ENCODE measurements at places on chromosomes 6 and 20.
A peak's percentile ranks its signal among the peaks of the same experiment; 100 is the strongest.

- no peak for DNase-seq
These were observed 736.9 kb upstream of the MARCKS start for GRCh38 chr6:113120224-113120581.

- no peak for DNase-seq
These were observed 31.6 kb downstream of the OPRM1 start for GRCh38 chr6:154070657-154071056.

- no peak for DNase-seq
These were observed 762.4 kb upstream of the SLC35B3 start for GRCh38 chr6:9197726-9198125.

DNA sequence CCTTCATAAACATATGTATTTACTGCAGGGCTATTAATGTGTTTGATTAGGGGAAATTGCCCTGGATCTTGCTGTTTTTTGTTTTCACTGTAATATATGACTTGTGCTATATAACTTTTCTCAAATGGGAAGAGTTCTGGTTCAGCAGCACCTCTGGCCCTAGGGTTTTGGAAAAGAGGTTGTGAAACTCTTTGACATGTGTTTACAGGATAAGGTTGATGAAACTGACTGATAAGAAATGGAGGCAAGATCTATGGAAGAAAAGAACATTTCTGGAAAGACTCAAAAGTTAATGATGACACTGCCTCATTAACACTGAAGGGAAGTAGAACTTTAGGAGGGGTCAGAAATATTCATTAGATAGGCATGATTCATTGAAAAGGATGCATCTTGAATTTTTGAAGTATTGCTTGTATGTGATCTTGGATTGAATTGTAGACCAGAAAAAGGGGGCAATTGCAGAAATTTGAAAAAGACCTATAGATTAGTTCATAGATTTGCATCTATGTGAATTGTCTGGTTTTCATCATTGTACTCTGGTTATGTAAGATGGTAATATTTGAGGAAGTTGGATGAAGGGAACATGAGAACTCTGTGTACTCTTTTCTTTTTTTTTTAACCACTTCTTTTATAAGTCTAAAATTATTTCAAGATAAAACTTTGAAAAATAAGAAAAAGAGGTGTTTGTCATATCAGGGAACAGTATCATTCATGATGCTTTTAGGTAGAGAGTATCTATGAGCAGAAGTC lies 54.0 kb downstream of the UTRN start:
- no peak for DNase-seq

DNA sequence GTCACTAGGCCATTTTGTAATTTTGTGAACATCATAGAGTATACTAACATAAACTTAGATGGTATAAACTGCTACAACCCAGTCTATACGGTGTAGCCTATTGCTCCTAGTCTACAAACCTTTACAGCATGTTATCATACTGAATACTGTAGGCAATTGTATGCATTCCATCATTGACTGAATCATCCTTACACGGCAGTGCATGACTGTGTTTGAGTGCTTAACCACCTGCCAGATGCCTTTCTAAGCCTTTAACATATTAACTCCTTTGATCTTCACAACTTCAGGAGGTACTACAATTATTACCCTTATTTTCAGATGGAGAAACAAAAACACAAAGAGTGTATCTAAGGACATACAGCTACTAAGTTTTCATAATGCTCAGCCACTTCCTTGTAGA lies 14.0 kb downstream of the DPPA5 start:
- DNase-seq, result no peak

GRCh38 chr20:39516964-39517363 lies 554.8 kb downstream of the DHX35 start:
- no peak for DNase-seq

- DNase-seq, result no peak
These were observed 20.7 kb downstream of the TRDN start for GRCh38 chr6:123616016-123616415.

DNA sequence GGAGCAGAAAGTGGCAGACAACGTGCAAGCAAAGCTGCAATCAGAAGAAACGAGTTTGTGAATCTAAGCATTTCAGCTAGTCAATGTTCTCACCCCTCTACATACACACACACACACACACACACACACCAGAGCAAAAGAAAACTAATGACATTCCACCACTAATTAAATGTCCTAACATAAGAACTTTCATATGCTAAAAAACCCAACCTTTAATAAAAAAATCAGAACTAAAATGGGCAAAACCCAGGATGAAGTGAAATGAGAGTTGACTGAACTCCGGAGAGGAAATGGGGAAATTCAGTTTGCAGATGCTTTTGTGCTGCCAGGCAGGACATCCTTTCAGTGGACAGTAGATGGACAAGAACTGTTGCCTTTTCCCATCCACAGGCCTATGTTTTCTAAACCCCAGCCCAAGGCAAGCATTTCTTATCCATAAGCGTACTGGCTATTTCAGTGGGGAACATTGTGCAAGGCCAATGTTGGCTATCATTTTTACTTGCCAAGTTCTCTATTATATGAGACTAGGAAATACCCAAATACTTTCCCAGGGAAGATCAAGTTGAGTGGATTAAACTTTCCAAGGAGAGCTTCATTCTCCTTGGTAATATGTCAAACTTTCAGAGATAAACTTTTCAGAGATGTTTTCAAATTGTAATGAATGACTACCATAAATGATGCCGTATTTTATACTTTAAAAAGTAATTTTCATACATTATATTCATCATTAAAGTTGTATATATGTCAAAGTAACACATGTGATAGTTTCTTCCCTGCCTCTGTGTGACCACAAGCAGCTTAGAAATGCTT lies 27.3 kb downstream of the RIN2 start:
- no peak for DNase-seq

DNA sequence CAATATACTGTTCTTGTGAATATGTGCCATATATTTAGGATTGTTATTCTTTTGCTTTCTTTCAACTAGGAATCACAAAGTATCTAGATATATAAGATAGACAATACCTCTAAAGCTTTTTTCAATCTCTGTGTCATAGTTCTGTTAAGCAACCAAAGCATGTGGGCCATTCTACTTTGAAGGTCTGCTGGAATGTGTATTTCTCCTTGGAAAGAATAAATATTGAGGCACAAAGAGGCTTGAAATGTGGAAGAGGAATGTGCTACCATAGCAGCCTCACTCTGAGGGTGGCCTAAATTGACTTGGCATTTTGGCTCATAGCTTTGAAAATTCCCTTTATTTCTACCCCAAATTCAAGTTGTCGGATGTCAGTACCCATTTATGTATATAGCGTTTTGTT lies 488.5 kb upstream of the MAN1A1 start:
- no peak for DNase-seq

DNA sequence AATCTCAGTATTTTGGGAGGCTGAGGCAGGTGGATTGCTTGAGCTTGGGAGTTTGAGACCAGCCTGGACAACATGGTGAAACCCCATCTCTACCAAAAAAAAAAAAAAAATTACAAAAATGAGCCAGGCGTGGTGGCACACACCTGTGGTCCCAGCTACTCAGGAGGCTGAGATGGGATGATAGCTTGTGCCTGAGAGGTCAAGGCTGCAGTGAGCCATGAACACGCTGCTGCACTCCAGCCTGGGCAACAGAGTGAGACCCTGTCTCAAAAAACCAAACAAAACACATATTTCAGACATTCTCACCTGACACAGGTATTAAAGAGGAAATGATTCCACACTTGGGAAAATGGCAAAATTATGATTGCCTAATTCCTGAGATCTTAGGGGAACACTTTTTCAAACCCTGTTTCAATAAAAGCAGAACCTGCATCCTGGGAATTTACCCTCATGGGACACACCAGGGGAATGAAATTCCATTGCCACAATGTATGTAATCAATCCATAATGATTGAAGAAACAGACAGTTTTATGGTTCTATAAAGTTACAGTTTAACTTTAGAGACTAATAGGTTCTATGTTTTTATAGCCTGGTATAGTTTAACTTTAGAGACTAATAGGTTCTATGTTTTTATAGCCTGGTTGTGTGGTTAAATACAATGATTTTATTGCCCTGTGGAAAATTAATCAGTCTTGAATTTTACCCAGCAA lies 29.6 kb upstream of the DNAAF9 start:
- no peak for DNase-seq

GRCh38 chr6:36597775-36598174 lies 3.6 kb downstream of the SRSF3 start:
- DNase-seq, result no peak

DNA sequence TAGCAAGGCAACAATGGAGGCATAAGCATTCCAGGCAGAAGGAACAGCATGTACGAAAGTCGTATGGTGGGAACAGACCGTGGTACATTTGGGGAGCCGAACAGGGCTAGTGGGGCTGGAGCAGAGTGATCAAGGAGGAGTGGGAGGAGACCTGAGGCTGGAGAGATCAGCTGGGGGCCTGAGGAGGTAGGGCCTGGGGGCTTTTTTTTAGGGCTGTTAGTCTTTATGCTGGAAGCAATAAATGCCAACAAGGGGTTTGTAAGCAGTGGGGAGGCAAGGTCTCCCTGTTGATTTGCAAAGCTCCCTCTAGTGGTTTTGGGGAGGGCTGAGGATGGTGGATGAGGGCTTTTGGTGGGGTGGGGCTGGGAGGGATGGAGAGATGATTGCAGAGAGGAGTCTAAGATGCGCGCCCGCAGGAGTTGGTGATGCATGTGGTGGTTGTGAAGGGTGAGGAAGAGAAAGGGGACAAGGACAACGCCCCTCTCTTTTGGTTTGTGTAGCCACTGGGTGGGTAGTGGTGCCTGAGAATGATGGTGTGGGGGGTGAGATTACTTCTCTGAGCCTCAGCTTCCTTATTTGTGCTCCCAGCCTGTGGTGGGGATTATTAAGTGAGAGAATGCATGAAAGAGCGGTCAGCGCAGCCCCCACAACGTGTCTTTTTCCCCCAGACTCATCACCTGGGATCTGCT lies 74.1 kb upstream of the TOX2 start:
- DNase-seq, result peak; percentile 18

DNA sequence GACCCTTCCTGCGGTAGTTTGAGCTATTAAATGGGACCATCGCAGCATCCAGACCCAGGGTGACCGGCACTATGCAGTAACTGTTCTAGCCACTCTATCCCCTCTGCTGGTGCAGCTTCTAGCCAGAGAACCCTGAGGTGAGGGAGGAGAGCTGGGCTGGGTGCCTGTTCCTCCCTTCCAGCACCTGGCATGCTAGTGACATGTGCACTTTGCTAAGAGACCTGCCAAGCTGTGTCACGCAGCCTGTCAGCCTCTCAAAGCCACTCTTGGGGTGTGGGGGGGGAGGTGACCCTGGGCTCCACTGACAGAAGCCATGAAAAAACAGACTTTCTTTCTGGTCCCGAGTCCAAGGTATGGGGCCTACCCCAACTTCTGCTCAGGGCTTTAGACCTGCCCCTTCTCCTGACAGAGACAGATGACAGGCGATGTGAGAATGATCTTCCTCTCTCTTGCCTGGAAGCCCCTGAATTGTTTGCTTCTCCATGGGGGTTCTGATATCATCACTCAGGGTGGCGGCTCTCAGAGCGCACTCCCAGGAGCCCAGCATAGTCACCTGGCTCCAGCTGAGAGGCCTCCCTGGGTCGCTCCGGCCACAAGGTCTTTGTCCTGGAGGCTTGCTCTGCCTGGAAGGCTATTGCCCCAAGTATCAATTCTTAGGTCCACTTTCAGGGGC lies 47.2 kb upstream of the MLN start:
- DNase-seq, result no peak

DNA sequence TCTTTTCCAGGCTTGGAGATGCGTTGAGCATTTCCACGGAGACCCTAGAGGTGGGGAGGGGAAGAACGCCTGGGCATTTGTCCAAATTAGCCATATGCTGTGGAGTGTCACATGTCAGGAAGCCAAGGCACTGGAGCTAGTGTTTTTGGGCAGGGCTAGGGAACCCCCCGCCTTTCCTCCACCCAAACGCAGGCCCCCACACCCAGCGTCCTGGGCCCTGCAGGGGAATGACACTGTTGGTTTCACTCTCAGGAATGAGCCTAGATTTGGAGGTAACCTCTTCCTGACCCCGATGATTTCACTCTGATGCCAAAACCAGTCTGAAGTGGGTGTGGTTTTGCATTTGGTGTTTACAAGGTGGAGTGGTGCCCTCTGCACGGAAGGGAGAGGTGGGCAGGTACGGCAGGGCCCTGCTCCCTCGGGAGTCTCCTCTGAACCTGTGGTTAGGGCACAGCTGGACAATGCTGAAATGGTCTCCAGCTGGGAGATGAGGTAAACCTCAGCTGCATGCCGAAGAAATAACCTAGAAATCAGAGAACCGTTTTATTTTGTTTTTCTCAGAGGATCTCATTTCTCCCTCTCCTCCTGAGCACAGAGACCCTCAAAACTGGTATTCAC lies 29.5 kb downstream of the MTHFD1L start:
- DNase-seq, result peak; percentile 2

GRCh38 chr20:48556956-48557355 lies 270.8 kb downstream of the PREX1 start:
- DNase-seq, result no peak

GRCh38 chr6:34260576-34261267 lies 11.9 kb upstream of the SMIM29 start:
- no peak for DNase-seq

DNA sequence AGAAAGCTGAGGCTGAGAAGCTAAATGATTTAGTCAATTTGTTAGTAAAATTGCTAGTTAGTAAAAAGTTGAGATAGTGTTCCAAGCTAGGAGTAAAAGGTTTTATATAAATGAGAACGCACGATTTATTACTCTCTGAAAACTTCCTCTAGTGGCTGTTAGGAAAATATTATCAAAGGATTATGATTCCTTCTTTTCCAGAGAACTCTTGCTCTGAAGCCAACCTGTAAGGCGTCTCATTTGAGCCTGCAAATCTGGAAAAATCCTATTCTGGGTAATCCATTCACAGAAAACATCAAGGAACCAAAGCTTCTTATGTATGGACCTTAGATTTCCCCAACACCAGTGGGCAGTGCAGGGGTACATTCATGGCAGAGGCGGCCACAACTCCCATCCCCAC lies 252.7 kb downstream of the SOD2 start:
- DNase-seq, result no peak

- DNase-seq, result no peak
These were observed 21.3 kb upstream of the CEP43 start for GRCh38 chr6:166977621-166978525.

DNA sequence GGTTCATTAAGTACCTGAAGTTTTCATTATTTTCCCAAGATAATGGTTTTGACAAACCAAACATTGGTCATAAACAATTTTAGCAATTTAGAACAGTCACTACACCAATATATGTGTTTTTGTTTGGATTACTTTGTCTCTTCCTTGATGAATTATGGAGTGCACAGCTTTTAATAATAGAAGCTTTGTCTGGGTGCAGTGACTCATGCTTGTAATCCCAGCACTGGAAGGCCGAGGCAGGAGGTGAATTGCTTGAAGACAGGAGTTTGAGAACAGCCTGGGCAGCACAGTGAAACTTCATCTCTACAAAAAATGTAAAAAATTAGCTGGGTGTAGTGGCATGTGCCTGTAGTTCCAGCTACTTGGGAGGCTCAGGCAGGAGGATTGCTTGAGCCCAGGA lies 89.4 kb upstream of the ANKEF1 start:
- DNase-seq, result no peak
